Ammon's horn (tissue), 1 donor: ENCODE measurements at places on chromosomes 7 and 10.
A peak's percentile ranks its signal among the peaks of the same experiment; 100 is the strongest.

DNA sequence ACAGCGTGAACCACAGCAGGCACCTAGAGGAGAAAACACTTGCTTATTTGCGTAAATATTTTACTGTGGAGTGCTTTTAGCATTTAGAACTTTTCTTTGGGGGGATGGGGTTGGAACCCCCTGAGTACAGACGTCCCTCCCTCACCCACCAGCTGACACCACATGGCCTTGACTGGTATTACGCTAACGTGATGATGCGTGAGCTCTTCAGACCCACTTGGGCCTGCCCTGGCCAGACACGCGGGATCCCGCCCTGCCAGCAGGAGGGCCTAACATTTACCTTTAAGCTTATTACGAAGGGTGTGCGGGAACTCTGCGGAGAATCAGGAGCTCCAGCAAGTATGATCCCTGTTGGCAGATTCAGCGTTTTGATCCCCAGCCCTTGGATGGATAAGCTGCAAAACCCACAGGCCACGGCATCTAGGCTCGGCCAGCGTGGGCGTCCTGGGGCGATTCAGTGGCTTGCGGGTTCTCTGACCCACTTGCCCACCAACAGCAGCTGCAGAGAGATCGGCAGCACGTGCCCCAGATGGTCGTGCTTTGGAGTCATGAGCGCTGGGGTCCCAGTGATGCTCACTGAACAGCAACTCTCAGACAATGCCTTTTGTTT is 545.5 kb upstream of the FOXK1 start:
- no peak for DNase-seq

- DNase-seq = no peak
These were observed 8.6 kb downstream of the KIFBP start for GRCh38 chr10:68997211-68997610.

GRCh38 chr7:129950933-129951225 is 1.9 kb downstream of the UBE2H start:
- no peak for DNase-seq

- no peak for DNase-seq
These were observed 76.2 kb downstream of the PLCE1 start for GRCh38 chr10:94069884-94070283.

GRCh38 chr7:112898432-112899290 is 108.5 kb upstream of the TMEM168 start:
- peak; percentile 35 for DNase-seq

- no peak for DNase-seq
These were observed 59.5 kb upstream of the SRPK2 start for GRCh38 chr7:105448181-105448580.

- no peak for DNase-seq
These were observed 31.7 kb upstream of the SYPL1 start for GRCh38 chr7:106143711-106144337.

DNA sequence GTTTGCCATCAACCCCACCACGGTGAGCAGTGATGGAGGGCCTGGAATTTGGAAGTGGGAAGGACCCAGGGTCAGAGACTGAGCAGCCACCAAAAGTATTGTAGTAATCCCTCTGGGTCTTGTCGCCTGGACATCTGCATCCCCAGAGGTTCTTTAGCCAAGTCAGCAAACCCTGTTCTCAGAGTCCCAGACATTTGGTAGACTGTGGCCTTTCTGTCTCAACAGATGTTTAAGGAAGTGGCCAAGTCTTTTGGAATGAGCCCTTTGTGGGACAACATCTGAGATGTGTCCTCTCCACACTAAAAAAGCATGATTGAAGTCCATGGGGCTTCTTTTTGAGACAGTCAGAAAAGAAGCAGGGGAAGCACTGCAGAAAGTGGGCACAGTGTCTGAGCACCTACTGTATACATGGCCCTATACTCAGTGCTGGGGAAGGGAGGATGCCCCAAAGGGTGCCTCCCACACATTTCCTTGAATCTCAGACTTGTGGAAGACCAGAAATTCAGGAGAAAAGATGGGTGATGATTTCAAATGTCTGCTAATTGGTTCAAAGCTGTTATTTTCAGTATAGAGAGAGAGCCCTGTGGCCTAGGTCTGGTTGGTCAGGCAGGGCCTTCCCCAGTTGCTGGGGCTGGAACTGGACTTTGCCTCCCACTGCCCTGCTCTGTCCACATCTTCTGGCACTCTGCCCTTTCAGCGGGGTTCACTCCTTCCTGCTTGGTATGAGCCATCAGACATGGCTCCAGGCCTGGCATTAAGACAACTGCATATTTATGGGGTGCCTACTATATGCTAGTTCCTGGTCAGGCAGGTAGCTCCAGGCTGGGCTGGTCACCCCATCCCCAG is 26.5 kb upstream of the VSIR start:
- DNase-seq = no peak

GRCh38 chr7:15326044-15326644 is 235.7 kb downstream of the AGMO start:
- peak; percentile 30 for DNase-seq

GRCh38 chr10:93334901-93335327 is 147.2 kb downstream of the MYOF start:
- DNase-seq = no peak

- peak; percentile 49 for DNase-seq
These were observed 89.7 kb upstream of the STEAP1B start for GRCh38 chr7:22589641-22590201.

DNA sequence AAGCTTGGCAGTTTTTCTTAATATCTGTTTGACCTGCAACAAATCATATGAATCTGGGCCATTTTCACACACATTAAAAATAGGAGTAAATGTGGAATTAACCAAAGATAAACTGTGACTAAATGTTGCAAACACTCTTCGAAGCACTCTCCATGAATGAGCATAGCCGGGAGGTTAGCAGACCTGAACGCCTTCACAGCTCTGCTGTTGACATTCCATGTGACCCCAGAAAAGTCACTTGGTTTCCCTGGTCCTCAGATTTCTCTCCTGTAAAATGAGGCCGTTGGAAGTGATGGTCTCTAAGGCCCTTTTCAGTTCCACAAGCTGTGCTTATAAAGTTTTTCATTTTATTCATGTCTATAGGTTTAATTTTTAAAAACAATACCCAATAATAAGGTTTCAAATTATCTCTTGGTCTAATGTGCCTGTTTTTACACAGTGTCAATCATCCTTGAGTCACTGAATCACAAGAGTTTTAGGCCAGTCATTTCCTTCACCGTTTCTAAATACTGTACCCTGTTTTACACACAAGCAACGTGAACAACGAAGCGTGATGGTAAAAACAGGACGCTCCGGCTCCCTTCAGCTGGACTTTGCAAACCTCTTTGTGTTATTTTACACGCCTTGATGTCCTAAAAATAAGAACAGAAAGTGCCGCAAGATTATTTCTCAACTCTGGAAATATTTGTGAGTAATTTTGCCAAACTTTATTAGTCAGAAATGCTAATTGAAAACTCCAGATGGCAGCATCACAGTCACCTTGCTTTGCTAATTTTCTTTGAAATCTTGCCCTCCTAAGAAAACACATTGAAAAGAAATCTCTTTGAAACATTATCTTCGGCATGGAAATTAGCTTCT is 38.6 kb upstream of the MET start:
- DNase-seq = no peak
